Right ventricle myocardium superior (tissue), 1 donor: ENCODE measurements at places on chromosomes 1 and 21.

GRCh38 chr21:39319251-39319756 is 5.9 kb upstream of the BRWD1 start:
- peak; percentile 63 for DNase-seq

GRCh38 chr21:45999581-46000181 is 18.1 kb downstream of the COL6A1 start:
- no peak for DNase-seq

DNA sequence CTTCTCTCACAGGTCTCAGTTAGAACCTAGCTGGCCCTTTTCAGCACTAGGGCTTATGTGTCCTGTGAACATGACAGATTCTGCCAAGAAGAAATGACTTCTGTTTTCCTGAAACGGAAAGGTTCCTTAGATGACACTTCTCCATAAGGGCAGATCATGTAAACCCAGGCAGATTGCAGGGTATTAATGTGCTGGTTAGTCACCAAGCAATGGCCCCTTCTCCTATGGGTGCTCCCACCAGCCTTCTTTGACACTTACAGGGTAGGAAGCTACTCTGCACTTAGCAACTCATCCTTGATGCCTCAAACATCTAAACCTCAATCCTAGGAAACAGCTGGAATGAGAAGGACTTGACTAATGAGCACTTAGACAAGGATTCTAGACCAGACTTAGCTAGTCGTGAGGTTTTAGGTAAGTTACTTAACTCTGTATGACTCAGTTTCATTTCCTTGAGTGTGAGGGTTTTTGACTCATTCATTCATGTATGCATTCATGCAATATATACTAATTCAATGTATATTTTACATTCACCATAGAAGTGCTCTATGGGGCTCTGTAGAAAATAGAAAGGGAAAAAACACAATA is 74.1 kb upstream of the PLXNA2 start:
- DNase-seq = no peak

- no peak for DNase-seq
Measured at GRCh38 chr21:15222707-15223106, 157.9 kb upstream of the NRIP1 start.

DNA sequence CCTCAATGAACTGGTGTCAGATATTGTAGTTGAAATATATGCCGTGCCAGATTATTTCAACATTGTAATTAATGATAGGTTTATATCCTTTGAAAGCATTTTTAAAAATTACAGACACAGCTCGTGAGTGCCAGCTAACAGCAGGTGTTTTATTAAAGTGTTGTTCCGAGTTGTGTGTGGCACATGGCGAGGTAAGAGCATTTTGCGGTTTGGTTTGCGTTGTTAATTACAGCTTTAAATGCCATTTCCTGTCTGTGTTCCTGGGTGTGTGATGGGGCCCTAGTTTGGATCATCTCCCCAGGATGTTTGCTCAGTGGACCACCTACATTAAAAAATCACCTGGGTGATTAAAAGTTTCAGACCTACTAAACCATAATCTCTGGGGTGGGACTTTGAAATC is 97.4 kb downstream of the PRDM2 start:
- no peak for DNase-seq

- DNase-seq = no peak
Measured at GRCh38 chr1:184627007-184627341, 127.7 kb downstream of the EDEM3 start.

GRCh38 chr1:13687151-13687715 is 12.8 kb upstream of the PRDM2 start:
- DNase-seq = no peak
